ENCODE measurements at places on chromosomes 1 and 21.

DNA sequence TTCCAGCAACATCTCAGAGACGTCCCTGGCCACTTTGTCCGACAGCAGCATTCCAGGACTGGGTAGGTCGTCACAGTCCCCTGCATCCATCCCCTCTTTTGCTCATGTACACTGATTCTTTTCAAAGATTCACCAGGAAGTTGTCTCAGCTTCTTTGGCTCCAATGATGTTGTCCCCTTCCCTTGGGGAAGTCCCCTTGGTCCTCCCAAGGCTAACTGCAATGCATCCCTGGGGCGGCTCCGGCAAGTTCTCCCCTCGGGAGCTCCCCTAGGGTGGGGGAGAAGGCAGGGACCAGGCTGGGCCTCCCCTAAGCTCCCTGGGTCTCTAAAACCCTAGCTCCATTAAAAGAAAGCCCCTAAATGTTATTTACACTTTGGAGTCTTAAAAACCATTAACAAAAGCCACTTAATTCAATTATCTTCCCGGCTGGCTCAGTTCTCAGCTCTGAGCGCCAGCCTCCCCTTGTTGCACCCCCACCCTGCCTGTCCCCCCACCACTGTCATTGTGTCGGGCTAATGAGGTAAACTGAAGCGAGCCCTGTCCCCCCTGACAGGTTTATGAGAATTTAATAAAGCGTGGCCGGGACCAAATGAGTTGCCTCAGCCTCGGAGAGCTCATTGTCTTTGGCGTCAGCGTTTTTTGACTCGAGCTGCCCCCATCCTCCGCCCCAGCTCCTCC lies 25.3 kb downstream of the KNCN start:
- DNase-seq, result no peak

DNA sequence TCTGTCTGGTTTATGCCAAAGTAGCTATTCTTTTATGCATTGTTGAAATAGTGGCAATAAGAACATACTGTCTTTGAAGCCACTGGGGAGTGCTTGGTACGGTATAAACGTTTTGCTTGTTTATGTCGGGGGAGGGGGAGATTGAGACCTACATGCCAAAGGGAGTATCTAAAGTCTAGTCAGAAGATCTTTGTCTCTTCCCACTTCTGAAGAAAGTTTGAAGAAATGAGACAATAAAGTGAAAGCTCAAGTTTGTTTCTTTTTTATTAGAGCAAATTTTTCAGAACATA lies 6.8 kb downstream of the AKIRIN1 start:
- no peak for DNase-seq

DNA sequence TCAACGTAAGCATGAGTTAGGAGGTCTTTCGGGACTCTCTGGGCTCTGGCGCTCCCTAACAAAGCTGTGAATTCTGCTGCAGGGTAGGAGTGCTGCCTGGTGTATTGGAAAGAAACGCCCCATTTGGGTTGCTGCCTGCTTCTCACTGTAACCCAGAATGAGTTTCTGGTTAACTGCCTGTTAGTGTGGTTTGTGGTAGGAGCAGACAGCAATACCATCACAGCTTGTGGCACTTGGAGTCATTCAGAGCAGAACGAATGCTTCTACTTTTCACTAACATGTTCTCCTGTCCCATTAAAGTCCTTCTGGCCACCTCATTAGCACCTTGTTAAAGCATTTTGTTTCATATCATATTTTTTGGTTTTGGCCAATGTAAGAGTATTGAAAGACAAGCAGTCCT lies 18.1 kb downstream of the MAP3K7CL start:
- no peak for DNase-seq

- no peak for DNase-seq
Measured at GRCh38 chr1:85449356-85449755, 15.6 kb downstream of the DDAH1 start.

DNA sequence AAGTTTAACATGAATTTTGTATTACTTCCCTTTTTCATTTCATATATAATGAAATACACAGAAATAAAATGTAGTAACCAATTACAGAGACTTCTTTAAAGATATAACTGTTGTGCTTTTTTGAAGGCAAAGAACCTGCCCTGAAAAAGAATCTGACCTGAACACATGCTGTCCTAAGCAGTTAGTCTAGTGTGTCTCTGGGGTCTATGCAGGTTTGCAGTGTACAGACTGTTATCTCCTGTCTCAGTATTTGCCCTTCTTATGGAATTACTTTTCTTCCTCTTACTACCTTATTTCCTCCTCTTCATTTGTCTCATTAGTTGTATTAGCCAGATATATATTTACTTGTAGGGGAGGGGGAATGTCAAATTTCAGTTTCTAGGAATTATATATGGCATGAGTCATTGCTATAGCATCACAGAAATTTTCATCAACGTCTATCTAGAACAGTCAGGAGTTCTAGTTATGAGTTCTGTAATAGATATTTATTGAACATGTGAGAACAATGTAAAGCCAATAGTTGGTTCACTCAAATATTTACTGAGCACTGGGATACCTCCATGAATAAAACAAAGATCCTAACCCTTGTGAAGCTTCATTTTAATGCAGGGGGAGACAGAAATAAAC lies 28.4 kb upstream of the PLEKHO1 start:
- no peak for DNase-seq

DNA sequence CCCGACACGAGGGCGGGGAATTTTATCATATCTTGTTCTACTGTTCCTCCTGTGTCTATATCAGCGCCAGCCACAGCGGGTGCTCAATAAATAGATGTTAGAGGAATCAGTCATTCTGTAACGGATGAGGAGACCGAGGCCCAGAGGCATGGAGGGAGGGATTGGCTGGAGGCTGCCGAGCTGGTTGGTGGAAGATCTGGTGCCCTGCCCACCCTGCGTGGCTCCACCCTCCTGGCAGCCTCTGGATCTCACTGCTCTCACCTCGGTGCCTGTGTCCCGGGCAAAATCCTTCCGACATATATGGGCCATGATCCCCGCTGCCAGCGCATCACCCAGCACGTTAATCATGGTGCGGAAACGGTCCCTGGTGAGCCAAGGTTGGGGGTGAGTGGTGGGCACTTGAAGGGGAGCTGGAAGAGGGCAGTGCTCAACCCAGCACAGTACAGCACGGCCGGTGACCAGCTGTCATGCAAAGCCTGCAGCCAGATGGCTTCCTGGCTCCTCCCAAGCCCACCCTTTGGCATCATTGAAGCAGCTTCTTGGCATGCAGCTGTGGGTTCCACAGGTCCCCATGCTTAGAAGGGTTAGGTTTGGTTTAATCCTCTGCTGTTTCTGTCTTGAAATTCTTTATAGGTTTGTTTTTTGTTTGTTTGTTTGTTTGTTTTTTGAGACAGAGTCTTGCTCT lies 26.7 kb downstream of the PODN start:
- no peak for DNase-seq

DNA sequence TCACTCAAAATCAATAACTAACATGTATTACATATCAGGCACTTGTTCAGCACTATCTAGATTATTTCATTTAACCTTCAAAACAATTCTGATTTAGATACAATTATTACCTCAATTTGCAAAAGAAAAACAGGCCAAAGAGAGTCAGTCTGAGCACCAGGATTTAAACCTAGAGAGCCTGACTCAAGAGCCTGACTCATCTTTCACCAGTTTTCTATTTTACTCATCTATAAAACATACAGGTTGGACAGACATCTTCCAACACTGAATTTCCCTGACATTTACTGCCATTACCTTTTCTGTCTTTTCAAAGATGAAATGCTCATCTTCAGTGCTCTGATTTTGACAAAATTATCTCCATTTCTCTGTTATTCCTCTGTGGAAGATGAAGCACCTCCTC lies 116.5 kb downstream of the MRPL39 start:
- no peak for DNase-seq

DNA sequence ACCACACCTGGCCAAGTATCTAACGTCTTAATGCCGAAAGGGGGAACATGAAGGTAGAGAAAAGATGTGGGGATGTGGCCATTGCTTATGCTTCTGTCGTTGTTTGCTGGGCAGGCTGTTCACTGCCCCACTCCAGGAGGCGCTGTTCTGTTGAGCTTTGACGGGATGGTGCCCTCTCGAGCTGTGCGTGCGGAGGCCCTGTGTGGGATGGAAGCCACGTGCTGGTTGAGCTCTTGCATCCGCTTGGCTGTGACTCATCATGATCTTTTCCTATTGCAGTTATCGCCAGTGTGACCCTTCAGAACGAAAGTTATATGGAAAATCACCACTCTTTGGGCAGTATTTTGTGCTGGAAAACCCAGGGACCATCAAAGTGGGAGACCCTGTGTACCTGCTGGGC lies 26.3 kb downstream of the MTARC1 start:
- no peak for DNase-seq

GRCh38 chr1:81179242-81179641 lies 621.5 kb upstream of the ADGRL2 start:
- DNase-seq, result no peak

GRCh38 chr1:29689372-29690030 lies 453.2 kb downstream of the PTPRU start:
- DNase-seq, result no peak

DNA sequence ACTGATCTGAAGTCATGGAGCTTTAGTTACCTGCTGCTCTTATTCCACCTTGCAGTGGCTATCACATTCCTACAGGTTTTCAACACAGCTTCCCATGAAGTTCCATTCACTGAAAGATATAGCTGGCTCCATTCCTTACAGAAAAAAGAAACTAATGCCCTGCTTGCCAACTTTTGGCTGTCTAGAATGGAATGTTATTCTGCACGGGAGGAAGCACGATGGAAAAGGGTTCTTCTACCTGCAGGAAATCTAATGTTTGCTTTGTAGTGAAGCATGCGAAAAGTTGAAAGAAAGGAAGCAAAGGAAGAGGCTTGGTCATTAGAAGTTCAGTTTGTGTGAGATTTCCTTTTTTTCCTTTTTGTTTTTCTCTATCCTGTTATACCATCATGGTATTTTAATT lies 32.6 kb downstream of the GIPC2 start:
- no peak for DNase-seq

GRCh38 chr1:158124034-158124433 lies 56.7 kb upstream of the CD1D start:
- DNase-seq, result no peak

- no peak for DNase-seq
Measured at GRCh38 chr1:162248854-162249535, 127.7 kb downstream of the SPATA46 start.

DNA sequence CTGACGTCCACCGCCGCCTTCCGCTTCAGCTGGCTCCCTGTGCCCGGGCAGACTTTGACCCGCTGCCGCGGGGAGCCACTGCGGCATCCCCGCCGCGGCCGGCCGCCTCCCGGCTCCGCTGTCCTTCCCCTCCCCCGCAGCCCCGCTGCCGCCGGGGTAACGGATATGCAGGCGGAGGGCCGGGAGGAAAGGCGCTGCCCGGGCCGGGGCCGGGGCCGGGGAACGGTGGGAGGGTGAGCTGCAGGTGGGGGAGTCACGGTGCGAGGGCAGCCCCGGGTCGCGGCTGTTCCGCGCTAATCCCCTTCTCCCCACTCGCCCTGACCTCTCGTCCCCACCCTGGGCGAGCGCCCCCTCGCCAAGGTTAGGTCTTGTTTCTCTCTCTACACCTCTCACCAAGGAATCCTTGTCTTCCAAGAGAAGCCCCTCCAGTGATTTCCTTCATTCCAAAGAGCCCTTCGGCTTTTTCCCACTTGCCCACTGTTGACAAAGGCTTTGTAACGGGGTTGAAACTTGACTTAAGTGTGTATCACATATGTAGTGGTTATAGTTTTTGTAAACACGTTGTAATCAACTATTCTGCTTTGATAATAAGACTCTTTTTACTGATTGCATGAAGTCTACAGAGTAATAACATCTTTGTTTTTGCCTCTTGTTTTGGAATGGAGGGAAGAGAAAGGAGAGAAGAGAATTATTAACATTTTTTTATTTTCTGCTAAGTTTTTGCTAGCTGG lies 669 bp downstream of the XPR1 start:
- no peak for DNase-seq

Data from stimulated activated CD8-positive, alpha-beta memory T cell treated with anti-CD3 and anti-CD28 coated beads, Interleukin-15, amount 100 ng/mL, for 48 hours (primary cell).